Tibial artery (tissue), 4 donors: ENCODE measurements at places on chromosomes 2 and 18.
A peak's percentile ranks its signal among the peaks of the same experiment; 100 is the strongest.

- DNase-seq = no peak
These were observed 36.7 kb upstream of the ARL4C start for GRCh38 chr2:234533626-234534025.

DNA sequence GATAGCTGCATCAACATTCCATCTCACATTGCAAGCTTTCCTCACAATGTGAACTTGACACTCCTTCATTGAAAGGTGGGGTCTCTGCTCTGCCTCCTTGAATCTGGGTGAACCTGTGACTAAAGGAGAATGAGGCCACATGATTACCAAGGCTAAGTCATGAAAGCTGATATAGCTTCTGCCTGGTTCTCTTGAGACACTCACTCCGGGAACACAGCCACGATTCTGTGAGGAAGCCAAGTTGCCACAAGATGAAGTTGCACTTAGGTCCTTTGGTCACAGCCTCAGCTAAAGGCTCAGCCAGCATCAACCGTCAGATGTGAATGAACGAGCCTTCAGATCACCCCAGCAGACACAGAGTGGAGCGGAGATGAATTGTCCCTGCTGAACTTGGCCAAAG lies 94.7 kb upstream of the FAM136A start:
- DNase-seq = no peak

- no peak for DNase-seq
These were observed 75.9 kb downstream of the DNMT3A start for GRCh38 chr2:25265802-25266201.

DNA sequence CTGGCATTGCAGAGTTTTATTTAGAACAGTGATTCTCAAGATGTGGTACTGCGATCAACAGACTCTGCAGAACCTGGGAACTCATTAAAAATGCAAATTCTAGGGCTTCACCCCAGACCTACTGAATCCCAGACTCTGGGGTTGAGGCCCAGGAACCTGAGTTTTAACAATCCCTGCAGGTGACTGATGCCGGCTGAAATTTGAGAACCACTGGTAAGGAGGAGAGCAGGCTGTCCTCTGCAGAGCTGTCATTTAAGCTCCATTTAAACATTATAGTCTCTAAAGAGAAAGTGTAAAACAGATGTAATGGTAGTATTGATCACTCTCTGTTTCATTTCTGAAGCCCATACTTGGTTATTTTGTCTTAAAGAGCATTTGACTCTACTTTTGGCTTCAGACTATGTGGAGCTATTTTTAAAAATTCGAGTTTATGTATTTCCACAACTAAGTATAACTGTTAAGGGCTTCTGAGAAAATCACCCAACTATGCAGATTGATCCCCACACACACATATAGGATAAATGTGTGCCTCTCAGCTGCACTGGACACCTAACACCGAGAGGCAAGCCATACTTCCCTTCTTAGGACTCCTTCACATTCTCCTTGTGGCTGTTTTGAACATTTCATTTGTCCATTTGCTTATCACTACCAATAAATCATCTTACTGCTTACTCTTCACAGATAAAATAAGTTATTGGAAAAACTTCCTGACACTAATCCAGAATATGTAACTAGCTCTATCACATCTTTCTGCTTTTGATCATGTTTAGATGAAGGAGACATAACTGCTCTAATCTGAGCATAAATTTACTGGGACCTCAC lies 487.5 kb downstream of the DLGAP1 start:
- DNase-seq = no peak

DNA sequence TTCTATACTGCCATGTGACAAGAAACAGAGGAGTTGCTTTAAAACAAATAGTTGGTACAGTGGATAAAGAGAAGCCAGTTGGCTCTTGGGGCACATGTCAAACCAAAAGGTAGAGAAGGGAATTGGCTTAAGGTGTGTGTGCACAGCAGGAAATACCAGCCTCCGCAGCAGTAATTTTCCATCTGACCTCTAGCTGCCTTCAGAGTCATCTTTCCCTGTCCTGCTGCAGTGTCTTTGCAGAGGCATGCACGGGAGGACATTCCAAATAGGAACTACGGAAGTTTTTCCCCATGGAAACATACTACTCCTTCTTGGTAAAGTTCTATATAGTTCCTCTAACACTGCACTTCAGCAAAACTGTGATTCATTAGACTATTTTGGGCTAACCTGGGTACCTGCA lies 99.5 kb downstream of the RAB3GAP1 start:
- DNase-seq = no peak

DNA sequence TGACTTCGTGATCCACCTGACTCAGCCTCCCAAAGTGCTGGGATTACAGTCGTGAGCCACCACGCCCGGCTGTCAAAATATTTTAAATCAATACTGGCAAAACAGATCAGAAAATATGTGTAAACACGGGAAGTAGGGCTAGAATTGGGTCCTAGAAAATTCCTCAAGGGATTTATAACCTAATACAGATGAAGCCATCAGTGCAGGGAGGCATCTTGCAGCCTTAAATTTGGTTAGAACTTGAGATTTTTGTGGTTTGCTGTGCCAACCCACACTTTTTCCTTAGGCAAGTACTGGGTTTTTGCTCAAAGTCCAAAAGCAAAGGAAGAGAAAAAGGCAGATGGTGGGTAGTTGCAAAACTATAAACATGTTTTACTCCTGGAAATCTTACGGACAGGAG lies 33.7 kb upstream of the NFE2L2 start:
- DNase-seq = no peak

- peak; percentile 47 for DNase-seq
These were observed 74.9 kb upstream of the TAF1B start for GRCh38 chr2:9768388-9768787.

GRCh38 chr2:140256080-140256479 lies 1475.9 kb upstream of the NXPH2 start:
- DNase-seq = no peak

DNA sequence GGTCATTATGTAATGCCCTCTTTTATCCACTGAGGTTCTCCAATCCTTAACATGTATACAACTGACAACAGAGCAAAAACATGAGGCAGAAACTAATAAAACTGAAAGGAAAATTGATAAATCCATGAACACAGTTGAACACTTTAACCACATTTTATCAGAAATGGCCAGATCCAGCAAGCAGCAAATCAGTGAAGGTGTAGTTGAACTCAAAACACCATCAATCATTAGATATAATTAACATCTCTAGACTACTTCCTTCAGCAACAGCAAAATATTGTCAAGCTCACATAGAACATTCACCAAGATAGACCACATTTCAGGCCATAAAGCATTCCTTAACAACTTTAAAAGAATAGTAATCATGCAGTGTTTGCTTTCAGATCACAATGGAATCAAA lies 72.9 kb downstream of the HS6ST1 start:
- no peak for DNase-seq

GRCh38 chr2:203237346-203238238 lies 1.2 kb upstream of the CYP20A1 start:
- no peak for DNase-seq

GRCh38 chr2:158995677-158996049 lies 27.2 kb downstream of the TANC1 start:
- DNase-seq = no peak

DNA sequence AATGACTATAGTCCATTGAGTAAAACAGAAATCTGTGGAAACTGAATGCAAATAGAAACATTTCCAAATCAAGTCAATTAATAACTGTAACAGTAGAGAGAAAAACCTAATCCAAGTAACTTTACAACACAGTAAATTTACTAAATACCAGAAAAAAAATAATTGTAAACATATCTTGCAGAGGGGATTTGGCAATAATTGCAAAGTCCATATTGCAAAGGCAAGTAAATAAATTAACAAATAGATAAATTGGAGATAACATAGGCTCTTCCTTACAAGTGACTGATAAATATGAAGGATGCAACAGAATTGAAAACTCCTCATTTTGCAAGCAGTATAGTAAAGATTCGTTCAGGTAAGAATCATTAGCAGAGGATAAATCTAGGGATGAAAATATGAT lies 65.0 kb downstream of the SMC6 start:
- no peak for DNase-seq

DNA sequence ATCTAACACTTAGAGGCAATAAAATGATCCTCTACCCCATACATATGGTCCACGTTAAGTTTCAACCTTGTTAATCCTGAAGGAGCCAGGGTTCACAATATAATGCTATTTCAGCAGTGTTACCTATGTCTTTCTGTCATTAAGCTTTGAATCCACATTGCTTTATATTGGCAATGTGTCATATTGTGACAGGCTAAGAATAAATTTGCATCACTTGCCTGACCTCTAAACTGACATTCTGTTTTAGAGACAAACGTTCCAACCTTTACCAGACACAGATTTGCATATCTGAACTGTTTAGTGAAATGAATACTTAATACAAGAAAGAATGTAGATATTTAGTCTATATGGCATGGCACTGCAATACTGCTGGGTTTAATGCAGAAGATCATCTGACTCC lies 98.4 kb downstream of the UNC80 start:
- DNase-seq = no peak

DNA sequence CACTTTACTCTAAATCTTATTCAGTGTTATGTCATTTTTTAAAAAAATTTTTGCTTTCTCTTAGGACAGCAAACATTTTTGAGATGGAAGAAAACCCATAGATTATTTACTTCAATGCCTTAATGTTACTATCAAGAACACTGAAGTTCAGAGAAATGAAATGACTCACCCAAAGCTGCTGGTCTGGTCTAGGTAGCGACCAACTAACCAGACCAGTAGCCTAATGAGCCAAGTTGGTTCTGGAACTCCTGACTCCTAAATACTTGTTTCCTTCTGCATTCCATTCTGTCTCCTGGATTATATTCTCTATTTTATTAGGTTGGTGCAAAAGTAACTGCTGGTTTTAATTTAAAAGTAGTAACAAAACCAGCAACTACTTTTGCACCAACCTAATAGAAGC lies 35.4 kb downstream of the SLC8A1 start:
- DNase-seq = no peak

DNA sequence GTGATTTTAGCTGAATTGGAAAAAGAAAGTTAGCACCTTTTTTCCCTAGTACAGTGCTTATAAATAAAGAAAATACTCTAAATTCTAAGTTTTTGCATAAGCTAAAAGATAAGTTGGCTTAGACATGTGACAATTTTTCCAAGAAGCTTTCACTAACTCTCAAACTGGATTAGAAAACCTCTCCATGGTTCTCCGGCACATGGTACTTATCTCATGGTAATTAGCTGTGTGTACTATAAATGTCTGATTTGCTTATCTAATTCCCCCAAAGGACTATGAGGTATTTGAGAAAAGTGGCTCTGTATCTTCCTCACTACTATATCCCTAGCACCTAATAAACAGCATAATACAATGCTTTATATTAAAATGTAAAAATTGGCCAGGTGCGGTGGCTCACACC lies 71.1 kb downstream of the ROCK1 start:
- DNase-seq = no peak

- no peak for DNase-seq
These were observed 189.4 kb downstream of the GPD2 start for GRCh38 chr2:156625360-156626170.

DNA sequence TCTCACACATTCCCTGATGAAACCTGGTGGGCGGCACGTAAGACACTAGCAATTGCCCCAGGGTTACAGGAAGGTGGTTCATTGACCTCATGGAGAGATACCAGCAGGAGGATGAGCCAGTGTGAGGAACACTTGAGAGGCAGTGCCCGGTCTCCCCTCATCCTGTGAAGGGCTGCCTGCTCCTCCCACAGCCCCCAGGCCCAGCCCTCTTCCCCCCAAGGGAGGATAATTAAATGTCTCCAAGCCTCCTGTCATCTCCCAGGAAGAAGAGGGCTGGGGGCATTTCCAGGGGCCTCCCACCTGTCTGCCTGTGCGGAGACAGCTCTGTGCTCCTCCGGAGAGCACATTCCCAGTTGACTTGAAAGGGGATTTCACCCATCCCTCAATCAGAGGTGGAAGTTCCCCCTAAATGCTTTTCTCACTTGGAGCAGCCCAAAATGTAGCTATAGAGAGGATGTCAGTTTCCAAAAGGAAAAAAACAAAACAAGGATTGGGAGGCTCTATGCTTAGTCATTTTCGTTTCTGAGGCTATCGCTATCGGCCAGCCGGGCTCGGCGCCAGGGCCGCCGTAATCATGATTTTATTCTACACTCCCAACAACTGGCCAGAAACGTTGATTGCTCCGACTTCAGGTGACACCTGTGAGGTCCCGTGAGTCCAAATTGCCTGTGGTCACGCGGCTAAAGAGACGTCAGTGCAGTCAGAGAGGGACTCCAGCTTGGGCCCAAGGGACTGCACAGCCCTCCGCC lies 7.1 kb downstream of the KCNF1 start:
- DNase-seq = peak; percentile 42

DNA sequence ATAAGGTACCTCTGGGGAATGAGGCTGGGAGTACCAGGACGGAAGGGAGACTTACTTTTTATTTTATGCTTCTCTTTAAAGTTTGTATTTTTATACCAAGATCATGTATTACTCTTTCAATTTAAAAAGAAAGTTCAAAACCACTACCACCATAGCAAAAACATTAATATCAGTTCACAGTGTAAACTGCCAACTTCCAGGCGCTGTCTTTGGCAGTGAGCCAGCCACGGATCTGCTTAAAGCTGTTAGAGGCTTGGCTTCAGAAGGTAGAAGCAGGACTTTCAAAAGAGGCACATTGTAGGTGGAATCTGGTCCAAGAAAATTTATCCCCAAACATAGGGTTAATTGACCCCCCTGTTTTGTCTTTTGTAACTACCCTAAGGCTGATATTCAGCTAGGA lies 74.8 kb downstream of the B3GNT2 start:
- peak; percentile 47 for DNase-seq

DNA sequence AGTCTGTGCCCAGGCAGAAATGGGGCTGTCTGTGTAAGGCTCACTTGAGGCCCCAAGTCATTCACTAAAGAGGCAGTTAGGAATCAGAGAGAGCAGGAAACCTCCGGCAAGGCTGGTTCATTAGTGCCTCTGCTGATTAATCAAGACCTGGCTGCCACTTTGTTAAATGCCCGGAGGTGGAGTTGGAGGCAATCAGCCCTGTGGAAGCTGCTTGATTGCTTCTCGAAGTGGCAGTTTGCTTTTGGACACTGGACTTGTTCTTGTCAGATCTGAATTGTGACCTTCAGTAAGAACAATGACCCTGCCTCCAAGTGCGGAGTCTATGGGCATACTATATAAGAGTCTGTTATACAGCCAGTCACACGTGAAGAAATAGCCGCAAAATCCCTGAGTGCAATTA lies 183.9 kb upstream of the LINC00305 start:
- no peak for DNase-seq

GRCh38 chr2:595831-596592 lies 81.2 kb downstream of the TMEM18 start:
- DNase-seq = no peak

DNA sequence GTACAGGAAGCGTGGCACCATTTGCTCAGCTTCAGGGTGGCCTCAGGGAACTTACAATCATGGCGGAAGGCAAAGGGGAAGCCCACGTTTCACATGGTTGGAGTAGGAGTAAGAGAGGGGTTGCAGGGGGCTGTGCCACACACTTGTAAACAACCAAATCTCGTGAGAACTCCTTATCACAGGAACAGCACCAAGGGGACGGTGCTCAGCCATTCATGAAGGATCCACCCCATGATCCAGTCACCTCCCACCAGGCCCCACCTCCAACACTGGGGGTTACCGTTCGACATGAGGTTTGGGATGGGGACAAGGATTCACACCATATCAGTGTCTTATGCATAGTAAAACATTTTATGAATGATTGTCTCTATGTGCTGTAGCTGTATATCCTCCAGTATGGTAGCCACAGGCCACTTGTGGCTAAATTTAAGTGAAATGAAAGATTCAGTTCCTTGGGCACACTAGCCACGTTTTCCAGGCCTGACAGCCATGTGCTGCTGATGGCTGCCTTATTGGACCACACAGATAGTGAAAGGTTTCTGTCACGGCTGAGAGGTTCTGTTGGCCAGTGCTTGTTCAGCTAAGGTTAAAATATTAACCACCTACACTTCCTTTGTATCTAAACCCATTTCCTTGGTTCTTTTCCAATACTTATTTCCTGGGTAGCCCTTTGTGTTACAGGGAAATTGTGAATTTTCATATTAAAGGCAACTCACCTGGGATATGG lies 77.3 kb downstream of the AGAP1 start:
- DNase-seq = no peak
